ENCODE measurements at places on chromosomes 5 and 9.

DNA sequence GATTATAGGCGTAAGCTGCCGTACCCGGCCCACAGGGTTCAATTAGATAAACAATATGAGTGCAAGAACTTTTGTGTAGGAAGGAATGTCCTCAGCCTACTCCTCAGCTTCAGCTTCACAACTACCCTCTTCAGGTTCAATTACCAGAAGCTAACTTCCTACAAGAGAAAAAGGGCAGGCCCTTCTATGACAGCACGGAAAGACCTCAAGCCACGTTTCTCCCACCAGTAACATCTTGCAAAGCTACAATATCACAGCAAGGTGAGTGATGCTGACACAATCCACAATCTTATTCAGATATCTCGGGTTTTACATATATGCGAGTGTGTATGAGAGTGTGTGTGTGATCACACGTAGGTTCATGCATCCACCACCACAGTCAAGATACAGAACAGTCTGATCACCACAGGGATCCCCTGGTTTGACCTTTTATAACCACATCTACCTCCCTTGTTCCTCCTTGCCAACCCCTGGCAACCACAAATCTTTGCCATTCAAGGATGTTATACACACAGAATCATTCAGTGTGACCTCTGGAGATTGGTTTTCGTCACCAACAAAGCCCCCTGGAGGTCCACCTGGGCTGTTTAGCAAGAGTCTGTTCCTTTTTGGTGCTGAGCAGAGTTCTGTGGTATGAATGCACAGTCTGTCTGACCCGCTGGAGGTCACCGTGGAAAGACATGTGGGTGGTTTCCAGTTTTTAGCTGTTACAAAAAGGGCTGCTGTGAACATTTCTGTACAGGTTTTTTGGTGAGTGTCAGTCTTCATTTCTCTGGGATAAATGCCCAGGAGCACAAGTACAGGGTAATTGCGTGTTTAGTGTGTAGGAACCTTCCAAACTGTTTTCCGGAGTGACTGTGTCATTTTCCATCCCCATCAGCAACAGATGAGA, 38.2 kb downstream of the IPPK start:
- DNase-seq, result no peak

- DNase-seq, result no peak
These were observed 80.2 kb downstream of the HTR4 start for GRCh38 chr5:148574167-148574566.

DNA sequence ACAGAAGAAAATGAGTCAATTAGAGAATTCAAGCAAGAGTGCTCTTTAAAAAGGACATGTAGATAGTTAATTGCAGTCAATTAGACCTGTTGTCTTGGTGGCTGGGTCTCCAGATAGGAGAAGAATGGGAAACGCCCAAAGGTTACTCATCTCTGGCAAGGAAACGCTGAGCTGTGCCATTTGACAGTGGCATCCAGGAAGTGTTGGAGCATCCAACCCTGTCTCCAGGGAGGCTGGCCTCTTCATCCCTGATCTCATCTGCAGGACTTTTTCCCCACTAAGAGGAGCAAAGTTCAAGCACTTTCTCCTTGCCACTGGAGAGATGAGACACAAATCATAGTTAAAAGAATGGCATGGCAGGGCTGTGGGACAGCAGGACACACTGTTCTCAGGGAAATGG, 111.7 kb upstream of the MSX2 start:
- no peak for DNase-seq

GRCh38 chr9:81652058-81652687, 37.2 kb downstream of the TLE1 start:
- DNase-seq, result no peak

DNA sequence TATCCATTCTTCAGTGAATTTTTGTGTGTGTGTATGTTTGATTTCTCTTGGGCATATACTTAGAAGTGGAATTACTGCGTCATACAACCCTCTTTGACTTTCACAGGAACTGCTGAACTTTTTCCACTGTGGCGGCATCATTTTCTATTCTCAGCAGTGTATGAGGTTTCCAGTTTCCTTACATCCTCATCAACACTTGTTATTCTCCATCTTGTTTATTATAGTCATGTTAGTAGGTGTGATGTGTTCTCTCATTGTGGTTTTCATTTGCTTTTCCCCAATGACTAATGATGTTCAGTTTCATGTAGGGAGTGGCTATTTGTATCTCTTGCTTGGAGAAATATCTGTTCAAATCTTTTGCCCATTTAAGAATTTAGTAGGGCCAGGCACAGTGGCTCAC, 2.6 kb downstream of the ZNF79 start:
- DNase-seq, result no peak

DNA sequence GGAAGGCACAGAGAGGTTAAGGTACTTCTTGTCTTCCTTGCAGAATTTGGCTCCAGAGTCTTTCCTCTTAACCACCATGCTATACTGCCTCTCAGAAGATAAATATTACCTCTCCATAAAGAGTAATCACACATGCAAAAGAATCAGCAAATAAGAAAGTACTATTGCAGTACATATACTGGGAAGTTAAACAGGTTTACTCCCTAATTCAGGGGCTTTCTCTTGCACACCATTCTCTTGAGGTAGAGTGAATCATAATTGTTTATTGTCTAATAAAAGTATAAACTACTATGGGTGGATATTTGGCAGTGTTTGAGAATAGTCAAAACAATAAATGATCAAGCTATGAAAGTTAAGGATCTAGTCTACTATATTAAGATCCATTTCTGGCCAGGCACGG, 40.4 kb downstream of the SPINK5 start:
- DNase-seq, result no peak

- DNase-seq, result no peak
These were observed 1.2 kb downstream of the SSBP2 start for GRCh38 chr5:81749561-81750307.

- peak; percentile 8 for DNase-seq
These were observed 40.9 kb downstream of the VLDLR start for GRCh38 chr9:2662496-2662895.

GRCh38 chr9:135612981-135613910, 26.1 kb downstream of the GLT6D1 start:
- no peak for DNase-seq

GRCh38 chr5:179805529-179806249, 977 bp downstream of the MGAT4B start:
- DNase-seq, result peak; percentile 80

DNA sequence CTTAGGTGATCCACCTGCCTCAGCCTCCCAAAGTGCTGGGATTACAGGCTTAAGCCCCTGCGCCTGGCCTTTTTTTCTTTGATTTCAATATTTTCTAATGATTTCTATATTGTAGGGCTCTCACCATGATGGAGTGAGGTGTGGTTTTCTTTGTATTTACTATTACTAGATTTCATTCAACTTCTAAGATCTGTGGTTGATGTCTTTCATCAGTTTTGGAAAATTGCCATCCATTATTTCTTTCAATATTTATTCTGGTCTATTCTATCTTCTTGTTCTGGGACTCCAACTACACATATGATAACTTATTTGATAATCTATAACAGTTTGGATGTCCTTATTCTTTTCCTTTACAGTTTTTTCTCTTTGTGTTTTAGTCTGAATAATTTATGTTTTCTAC, 31.9 kb downstream of the FBXO4 start:
- no peak for DNase-seq

DNA sequence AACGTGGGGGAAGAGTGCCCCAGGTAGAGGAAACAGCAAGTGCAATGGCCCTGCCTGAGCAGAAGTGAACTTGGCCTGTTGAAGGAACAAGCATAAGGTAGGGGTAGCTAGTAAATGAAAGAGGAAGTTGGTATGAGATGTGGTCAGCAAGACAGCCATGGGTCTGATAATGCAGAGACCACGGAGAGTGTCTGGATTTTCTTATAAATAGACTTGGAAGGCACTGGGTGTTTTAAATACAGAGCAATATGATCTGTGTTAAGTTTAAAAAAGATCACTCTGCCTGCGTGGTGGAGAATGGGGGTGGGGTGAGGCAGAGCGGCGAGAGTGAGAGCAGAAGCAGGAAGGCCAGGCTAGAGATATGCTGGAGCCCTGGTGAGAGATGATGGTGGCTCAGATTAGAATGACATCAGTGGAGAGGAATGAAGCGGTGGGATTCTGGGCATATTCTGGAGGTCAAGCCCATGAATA, 4.2 kb downstream of the ADAM19 start:
- DNase-seq, result peak; percentile 57

- DNase-seq, result peak; percentile 24
These were observed 11.7 kb upstream of the OR1J2 start for GRCh38 chr9:122498883-122499288.

DNA sequence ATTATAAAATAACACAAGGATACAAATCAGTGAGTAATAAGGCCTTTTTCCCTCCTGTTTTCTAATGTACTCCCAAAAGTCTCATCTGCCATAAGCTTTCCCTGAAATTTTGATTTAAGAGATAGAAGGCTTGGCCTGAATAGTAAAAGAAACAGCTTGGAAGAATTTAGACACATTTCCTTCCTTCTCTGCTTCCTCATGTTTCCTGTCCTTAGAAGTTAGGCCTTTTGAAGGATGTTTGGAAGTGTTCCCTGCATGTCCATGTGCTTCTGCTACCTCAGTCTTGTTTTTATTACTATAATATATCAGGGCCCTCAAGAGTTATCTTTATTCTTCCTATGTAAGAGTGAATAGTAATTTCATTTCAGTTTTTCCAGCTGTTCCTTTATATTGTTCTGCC, 242.7 kb downstream of the DEPDC1B start:
- no peak for DNase-seq

DNA sequence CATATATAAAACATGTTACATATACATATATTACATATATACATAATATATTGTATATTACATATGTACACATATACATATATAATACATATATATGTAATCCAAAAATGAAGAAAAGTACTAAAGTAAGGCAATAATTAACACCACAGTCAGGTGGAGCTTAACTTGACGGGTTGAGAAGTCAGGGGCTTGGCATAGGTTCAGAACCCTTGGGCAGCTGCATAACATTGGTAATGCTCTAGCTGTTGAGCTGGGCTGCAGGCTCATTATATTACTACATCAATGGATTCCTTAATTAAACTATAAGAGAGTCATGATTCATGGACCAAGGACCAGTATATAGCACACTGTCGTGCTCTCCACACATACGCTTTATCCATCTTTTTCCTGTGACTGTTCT, 435.2 kb upstream of the ADAMTS16 start:
- DNase-seq, result no peak

GRCh38 chr9:129496473-129497004, 124.4 kb downstream of the C9orf50 start:
- peak; percentile 95 for DNase-seq

DNA sequence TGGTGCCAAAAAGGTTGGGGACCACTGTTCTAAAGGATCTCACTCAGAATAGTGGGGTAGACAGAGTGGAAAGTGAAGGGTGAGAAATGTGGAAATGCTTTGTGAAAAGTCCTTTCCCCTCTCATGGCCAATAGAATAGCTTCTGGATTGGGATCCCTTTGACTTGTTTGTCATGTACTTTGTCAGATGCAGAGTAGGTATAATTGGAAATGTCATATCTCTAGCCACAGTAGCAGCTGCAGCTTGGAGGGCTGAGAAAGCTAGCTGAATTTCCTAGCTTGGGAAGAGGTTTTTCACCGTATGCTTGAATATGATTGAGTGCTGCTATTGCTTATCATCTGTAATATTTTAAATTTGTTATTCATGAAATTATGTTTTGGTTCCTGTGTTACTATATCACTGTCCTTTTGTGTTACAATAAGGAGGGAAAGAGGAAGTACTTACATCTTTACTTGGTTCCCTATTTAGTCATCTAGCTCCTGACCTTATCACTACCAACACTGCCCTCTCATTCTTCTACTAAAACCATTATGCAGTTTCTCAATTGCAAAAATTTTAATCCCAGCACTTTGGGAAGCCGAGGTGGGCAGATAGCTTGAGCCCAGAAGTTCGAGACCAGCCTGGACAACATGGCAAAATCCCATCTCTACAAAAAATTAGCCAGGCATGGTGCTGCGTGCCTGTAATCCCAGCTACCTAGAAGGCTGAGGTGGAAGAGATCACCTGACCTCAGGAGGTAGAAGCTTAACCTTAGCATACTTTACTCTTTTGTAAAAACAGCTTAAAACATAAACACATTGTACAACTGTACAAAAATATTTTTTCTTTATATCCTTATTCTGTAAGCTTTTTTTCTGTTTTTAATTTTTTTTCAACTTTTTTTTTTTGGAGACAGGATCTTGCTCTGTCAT, 12.4 kb downstream of the SLC30A5 start:
- DNase-seq, result no peak

DNA sequence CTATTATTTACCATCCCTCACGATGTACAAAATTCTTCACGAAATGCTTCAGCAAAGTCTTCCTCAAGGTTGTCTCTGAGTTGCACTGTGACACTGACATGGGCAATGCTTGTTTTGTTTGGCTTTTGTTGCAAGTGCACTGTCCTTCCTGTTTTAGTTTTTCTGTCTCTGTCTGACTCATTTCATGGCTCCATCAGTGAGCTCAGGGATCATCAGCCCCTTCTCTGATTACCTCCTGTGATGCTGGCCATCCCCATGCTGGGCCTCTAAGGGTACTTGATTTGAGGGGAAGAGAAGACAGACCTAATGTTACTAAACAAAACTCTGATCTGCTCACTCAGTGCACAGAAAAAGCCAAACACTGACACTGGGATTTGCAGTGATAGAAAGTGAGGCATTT, 37.6 kb upstream of the STX17 start:
- no peak for DNase-seq

- no peak for DNase-seq
These were observed 24.7 kb upstream of the LECT2 start for GRCh38 chr5:135979510-135979909.

- no peak for DNase-seq
These were observed 391.1 kb downstream of the ARHGEF28 start for GRCh38 chr5:74017112-74017511.

GRCh38 chr9:128627127-128627715, 29.4 kb downstream of the DYNC2I2 start:
- DNase-seq, result no peak

DNA sequence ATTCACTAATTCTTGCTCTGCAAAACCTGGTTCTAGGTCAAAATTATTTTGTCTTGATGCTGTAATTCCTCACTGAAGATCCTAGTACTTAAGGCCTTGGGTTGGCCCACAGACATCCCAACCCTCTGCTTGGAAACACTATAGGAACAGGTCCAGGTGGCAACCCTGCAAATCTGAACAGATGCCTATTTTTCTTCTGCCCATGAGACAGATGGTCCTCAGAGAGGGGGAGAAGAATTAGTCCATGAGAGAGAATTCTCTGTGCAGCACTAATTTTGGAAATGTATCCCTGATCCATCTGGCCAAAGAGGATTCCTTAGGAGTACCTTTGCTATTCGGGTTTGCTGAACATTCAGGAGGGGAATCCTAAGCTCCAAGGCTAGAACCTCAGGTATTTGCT, 156.3 kb downstream of the ELAVL2 start:
- DNase-seq, result no peak

DNA sequence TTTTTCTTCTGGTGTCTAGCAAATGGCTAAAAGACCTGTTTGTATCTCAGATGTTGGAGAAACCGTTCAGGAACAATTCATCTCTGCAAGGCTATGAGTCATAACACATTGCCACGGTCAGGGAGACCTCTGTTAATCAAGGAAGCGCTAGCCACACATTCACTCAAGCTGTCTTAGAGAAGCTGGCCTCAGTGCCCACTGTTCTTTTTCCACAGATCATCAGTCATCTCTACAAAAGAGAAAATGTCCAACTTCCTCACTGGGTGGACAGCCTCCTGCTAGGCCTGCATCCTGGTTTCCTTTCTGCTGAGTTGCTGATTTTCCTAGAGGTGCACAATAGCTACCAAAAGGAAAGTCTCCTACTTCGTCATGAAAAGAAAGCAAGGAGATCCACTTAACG, 360.5 kb downstream of the BNC2 start:
- no peak for DNase-seq

All from hepatic stellate cell (primary cell).